ENCODE measurements at places on chromosomes 2 and 18. TPM values are rescaled to one million over a fixed set of nuclear protein-coding genes. Genes with fewer than 3 reads are reported as not detected.

DNA sequence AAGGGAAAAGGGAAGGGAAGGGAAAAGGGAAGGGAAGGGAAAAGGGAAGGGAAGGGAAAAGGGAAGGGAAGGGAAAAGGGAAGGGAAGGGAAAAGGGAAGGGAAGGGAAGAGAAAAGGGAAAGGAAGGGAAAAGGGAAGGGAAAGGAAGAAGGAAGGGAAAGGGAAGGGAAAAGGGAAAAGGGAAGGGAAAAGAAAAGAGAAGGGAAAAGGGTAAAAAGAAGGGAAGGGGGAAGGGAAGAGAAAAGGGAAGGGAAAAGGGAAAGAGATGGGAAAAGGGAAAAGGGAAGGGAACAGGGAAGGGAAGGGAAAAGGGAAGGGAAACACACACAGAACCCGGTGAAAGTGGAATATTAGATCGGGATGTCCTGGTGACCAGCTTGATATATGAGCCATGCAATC is 40.8 kb downstream of the EIPR1 start:
- no peak for DNase-seq

- no peak for DNase-seq
These were observed 116.8 kb downstream of the XIRP2 start for GRCh38 chr2:167005096-167005495.

- no peak for DNase-seq
These were observed 702.4 kb upstream of the RAB6C start for GRCh38 chr2:129276978-129277584.

DNA sequence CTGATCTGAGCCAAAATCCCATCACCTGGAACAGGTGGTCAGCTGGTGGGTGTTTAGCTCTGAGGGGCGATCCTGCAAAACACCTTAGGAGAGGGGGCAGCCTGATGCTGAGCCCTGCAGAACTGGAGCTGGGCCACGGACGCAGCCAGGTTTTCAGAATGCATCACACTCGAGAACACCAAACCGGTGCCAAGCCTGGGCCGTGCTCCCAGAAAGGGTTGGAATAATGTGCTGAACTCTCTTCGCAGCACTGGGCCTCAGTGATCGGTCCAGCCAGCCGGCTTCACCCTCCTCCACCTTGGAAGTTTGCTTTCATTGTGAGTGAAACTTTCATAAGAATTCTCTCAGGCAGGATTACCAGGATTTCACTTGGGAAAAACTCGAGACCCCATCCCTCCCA is 56.5 kb upstream of the TTC39C start:
- no peak for DNase-seq

- DNase-seq, result peak; percentile 51
These were observed 52.6 kb downstream of the NCK2 start for GRCh38 chr2:105797298-105797819.

DNA sequence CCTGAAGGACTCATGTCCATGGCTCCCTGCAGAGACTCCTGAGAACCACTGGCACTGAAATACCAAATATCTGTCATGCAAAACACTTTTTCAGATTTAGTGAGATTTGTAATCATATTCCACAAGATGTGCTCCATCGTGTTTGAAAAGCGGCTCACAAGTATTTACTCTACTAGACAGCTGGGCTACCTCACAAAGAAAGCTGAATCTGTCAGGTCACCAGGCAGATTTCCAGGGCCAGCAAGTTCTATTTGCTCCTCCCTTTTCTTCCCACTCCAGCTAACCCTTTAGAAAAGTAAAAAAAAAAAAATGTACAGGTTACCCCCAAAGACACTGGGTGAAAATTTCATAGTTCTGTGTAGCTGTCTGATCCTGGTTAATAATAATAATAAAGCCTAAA is 22.9 kb downstream of the WIPF1 start:
- no peak for DNase-seq

The DSC1 gene
- total RNA-seq, result 0.93 TPM

The LAMA1 gene
- total RNA-seq, result not detected

The EPB41L3 gene
- 0.80 TPM for total RNA-seq

The CYP27A1 gene
- not detected for total RNA-seq

All from activated naive CD8-positive, alpha-beta T cell treated with anti-CD3 and anti-CD28 coated beads for 36 hours (primary cell).